Stimulated activated CD4-positive, alpha-beta T cell treated with anti-CD3 and anti-CD28 coated beads, TNF-alpha, amount 100 ng/mL, for 1 hour (primary cell): ENCODE measurements at places on chromosomes 2 and 18.

- DNase-seq = no peak
Observed at GRCh38 chr2:174343623-174344455, 9.1 kb downstream of the SP9 start.

DNA sequence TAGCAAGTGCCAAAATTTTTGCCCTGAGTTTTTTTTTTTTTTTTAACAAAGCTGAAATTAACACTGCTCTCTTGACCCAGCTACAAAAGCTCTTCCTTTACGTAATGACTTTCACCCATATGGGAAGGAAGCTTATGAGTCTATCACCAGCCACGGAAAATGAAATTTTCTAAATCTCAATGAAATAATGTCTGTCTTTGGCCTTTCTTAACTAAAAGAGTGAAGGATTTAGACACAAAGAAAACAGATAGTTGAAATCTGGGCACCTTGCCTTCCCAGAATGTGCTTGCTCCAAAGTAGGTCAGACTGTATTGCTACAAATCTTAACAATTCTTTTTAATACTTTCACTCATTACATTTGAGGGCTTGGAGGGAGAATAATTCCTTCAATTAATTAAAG is 180.8 kb upstream of the MGAT5 start:
- DNase-seq = no peak

GRCh38 chr2:230575642-230576324 is 136.9 kb upstream of the CAB39 start:
- peak; percentile 5 for DNase-seq

DNA sequence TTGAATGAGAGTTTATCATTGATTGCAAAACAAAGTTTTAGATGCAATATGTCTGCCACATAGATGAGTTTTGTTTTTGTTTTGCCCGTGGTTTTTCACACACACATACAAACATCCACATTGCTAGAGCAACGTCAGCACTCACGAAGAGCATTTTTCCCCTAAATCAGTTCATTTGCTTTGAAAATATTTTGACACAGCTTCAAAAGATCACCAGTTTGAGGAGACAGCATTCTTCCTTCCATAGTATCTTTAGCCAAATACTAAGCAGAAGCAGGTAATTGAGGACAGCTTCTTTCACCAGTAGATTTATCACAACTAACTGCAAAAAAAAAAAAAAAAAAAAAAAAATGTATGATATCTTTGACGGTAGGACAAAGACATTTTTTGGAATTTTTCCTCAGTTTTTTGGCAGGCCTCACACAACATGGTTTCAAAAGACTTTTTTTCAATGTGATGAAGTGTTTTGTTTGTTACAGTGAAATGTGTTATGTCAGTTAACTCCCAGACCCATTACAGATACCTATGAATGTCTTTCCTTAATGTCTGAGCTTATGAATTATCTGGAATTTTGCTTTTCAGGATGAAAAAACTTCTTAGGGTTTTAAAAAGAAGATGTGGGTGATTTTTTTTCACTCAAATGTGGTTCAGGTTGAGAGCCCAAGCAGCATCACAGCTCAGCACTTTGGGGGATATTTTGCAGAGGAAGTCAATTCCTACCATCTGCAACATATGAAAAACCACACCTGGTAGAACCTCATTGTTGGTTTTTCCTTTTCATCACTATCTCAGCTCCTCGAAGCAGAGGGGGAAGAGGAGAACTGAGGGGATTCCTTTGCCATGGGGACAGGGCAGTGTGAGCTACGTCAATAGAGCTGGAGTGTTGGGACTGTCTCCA is 31.6 kb downstream of the AOX1 start:
- no peak for DNase-seq

GRCh38 chr18:66727991-66728390 is 124.1 kb upstream of the CDH19 start:
- DNase-seq = no peak
